ENCODE measurements at places on chromosomes 3 and 15. TPM values are rescaled to one million over a fixed set of nuclear protein-coding genes. Genes with fewer than 3 reads are reported as not detected.

DNA sequence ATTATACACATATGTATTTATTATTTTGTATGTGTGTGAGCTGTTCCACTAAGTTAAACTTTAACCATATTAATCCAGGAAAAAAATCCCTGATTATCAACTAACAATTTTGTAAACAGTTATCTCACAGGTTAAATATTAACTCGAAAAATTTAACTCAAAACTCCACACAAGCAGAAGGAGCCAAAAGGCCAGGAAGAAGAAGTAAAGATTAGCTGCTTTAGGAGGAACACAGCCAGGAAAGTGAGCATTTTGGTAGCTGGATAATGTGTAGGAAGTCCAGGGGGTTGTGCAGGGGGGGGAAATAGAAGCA is 425.0 kb downstream of the TIGIT start:
- DNase-seq = no peak

GPR171 gene
- not detected for total RNA-seq

SCG5 gene
- total RNA-seq = 0.76 TPM

- no peak for DNase-seq
Measured at GRCh38 chr3:42298259-42298658, 32.3 kb upstream of the CCK start.

DNA sequence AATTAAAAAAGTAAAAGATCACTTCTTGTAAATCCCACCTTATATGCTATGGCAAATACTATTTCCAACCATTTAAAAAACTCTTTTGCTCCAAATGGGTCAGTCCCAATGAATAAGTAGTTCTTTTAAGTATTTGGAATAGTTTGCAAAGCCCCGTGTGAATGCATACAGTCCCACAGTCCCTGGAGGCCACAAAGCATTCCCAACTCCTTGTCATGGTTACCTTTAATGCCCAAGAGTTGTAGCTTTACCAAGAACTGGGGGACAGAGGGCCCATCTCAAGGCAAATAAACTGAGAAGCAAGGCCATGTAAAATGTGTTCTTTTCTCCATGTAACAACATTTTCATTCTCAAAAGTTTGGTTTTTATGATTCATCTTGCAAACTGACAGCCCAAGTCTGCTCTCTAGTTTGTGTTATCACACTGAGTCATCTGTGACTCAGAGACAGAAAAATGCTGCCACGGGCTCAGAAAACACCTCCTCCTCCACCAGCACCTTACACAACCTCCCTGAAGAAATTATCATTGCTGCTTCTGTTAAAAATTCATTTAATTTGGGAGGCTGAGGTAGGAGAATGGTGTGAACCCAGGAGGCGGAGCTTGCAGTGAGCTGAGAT is 336.2 kb downstream of the ERC2 start:
- DNase-seq = peak; percentile 93

GRCh38 chr3:13313813-13314212 is 106.3 kb downstream of the NUP210 start:
- DNase-seq = no peak

DNA sequence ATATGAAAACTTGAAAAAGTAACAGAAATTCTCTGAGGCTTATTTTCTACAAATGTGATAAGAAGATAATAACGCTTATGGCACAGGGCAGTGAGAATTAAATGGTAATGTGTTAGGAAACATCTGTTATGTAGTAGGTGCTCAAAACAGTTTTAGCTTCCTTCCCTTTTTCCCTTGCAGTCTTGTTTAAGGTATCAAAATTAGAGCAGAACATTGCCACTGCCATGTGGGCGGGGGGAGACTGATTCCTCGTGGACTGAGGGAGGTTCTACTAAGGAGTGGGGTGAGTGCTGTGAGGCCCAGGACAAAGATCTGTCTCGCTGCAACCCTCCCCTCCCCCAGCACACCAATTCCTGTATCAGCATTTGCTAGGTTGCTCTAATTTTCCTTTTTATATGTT is 702.4 kb downstream of the TUSC7 start:
- DNase-seq = no peak

UBAP1L gene
- 0.05 TPM for total RNA-seq

GRCh38 chr15:99009741-99010330 is 2.2 kb upstream of the PGPEP1L start:
- DNase-seq = no peak

TMCO5A gene
- total RNA-seq = not detected

DNA sequence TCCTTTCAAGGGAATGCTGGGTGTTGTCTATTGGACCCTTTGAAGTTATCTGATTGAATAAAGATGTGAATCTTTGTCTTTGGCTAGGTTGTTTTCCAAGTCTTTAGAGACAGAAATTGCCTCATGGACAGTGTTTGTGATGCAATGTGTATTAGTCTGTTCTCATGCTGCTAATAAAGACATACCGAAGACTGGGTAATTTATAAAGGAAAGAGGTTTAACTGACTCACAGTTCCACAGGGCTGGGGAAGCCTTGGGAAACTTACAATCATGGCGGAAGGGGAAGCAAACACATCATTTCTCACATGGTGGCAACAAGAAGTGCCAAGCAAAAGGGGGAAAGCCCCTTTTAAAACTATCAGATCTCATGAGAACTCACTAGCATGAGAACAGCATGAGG is 88.8 kb upstream of the PLXND1 start:
- no peak for DNase-seq
